ENCODE measurements at places on chromosomes 2 and 18. TPM values are rescaled to one million over a fixed set of nuclear protein-coding genes. Genes with fewer than 3 reads are reported as not detected.

DNA sequence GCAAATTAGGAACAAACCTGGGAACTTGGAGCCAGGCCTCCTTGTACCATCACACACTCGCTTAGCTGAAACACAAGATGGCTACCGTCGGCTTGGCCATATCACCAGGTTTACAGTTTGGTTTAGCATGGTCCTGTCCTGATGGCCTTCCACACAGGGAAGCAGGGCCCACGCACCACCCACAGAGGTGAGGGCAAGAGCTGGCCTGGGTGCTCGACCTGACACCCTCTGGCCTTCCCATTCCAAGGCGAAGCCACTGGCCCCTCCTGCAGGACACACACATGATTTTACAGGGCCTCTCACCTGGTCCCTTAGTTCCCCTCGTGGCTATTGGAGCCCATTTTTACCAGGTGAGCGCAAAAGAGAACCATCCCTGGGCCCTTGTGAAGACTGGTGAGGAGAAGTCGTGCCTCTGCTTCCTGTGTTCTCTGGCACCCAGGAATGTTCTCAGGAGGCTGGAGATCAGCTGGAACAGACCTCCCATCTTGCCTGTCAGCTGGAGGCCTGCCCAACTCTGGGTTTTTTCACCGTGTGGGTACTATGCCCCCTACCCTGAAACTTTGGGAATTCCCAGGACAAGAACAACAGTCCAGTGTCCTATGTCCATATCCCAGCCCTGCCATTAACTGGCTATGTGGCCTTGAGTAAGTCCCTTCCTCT, 53.0 kb upstream of the FOSL2 start:
- no peak for DNase-seq

GRCh38 chr2:139480161-139480650, 700.0 kb upstream of the NXPH2 start:
- DNase-seq, result no peak

DNA sequence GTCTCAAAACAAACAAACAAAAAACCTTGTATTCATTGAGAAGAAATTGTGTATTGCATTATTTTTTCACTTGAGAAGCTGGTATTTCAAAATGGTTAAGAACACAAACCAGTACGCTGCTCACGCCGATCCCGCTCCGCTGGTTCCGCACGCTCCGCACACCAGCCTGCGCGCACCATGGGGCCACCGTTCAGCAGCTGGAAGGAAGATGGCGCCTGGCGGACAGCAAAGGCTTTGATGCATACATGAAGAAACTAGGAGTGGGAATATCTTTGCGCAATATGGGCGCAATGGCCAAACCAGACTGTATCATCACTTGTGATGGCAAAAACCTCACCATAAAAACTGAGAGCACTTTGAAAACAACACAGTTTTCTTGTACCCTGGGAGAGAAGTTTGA, 75.7 kb downstream of the RBM43 start:
- no peak for DNase-seq

DNA sequence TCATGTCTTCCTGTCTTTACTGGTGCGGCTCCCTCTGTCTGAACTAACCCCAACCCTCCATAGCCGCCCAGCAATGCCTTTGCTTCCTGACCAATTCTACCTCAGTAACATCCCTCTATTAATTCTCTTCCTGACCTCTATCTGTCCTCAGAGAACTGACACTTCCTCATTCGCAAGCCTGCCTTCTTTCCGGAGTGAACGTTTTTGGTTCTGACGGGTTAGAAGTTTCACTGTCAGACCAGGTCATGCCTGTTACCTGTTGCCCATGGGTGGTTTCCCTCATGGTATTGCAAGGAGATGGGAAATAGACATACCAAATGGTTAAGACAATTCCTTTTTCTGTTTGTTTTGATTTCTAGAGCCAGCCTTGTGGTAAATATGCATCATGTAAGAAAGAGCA, 453.4 kb upstream of the SLC14A2 start:
- DNase-seq, result no peak

DNA sequence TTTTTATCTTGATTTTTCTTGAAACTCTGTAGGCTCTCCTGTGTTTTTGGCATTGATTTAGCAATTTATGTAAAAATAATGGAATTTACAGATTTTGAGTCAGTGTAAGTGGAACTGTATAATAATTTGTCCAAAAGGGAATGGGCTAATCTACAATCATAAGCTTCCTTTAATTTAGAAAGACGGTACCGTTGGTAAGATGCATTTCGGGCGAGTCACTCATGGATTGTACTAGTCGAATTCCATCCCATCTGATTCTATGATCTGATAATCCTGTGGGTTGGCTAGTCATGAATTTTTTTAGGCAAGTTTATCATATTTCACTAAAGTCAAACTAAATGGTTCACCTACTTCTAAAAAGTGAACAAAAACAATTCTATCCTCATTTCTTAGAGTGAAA, 133.4 kb downstream of the ZNF407 start:
- no peak for DNase-seq

DNA sequence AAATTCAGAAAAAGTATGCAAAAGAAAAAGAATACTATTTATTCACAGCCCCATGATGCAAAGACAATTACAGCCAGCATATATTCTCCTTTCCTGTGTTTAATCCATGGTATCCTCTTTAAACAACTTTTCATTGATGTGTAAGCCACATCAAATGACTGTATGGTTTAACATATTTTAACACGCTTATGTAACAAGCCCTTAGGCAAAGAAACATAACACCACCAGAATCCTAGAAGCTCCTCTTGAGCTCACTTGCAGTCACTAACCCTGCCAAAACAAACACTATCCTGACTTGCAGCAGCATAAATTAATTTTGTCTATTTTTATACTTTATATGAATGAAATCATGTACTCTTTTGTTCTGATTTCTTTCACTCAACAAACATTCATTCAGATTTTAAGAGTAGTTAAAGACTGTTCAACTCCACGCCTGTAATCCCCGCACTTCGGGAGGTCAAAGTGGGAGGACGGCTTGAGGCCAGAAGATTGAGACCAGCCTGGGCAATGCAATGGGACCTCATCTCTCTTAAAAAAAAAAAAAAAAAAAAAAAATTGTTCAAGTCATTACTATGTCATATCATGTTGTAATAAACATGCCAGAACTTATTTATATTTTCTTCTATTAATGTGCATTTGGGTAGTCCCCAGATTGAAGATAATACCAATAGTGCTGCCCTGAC, 226.3 kb downstream of the NBAS start:
- no peak for DNase-seq

GRCh38 chr2:76444732-76445131, 734.0 kb upstream of the GCFC2 start:
- no peak for DNase-seq

GRCh38 chr18:79528846-79529245, 133.1 kb downstream of the NFATC1 start:
- peak; percentile 54 for DNase-seq

DNA sequence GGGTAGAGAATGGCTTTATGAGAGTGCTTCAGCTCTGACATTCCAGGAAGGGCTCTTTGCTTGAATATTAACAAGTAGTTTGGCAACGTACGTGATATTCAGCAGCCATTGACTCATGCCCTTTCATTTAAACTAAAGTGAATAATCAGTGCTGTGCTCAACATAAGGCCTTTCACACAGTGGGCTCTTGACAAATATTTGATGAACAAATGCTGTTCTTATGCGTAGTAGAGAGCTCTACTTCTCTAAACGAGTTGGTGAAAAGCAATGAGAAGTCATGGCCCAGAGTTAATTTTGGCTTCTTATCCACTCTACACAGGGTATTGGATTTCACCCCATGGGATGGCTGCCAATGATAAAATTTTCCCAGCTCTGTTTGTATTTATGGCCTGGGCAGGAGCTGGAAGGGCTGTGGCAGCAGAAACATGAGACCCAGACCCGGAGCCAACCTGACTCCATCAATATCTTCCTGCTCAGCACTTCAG, 338.9 kb downstream of the CCDC85A start:
- DNase-seq, result peak; percentile 27

- no peak for DNase-seq
Observed at GRCh38 chr2:177595126-177595845, 202.7 kb downstream of the AGPS start.

DNA sequence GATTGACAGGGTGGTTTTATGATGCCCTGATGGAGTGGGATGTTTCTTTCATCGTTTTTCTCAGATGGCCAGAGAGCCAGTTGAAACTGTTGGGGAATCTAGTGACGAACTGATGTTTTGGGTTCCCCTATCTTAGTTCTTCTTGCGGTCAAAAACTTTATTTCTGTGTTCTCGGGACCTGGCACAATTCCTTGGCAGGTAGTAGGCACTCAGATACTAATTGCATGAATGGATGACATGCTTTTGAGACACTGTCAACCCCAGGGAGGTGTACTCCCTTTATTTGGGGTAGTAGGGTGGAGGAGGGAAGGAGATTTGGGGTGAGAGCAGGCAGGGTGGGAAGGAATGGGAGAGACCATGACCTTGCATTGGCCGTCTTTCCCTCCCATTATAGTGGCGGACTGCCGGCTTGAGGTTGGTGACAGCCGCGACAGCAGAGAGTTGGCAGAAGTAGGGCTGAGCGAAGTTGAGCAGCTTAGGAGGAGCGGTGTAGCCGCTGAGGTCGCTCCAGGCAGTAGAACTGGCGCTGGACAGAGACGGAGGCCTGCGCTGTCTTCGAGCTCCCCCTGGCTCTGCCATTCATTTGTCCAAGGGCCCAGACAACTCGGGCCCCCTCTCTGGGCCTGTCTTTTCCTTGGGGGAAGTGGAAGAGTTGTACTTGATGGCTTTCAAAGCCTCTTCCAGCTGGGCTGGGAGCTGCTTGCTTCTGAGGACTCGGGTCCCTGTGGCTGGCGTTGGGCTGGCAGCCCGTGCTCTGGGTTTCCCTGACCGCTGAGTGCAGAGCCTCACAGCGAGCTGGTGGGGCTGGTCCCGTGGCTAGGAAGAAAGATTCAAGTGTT, 2.6 kb downstream of the TET3 start:
- peak; percentile 46 for DNase-seq

- no peak for DNase-seq
Observed at GRCh38 chr2:237427769-237428506, 14.0 kb upstream of the COL6A3 start.

DNA sequence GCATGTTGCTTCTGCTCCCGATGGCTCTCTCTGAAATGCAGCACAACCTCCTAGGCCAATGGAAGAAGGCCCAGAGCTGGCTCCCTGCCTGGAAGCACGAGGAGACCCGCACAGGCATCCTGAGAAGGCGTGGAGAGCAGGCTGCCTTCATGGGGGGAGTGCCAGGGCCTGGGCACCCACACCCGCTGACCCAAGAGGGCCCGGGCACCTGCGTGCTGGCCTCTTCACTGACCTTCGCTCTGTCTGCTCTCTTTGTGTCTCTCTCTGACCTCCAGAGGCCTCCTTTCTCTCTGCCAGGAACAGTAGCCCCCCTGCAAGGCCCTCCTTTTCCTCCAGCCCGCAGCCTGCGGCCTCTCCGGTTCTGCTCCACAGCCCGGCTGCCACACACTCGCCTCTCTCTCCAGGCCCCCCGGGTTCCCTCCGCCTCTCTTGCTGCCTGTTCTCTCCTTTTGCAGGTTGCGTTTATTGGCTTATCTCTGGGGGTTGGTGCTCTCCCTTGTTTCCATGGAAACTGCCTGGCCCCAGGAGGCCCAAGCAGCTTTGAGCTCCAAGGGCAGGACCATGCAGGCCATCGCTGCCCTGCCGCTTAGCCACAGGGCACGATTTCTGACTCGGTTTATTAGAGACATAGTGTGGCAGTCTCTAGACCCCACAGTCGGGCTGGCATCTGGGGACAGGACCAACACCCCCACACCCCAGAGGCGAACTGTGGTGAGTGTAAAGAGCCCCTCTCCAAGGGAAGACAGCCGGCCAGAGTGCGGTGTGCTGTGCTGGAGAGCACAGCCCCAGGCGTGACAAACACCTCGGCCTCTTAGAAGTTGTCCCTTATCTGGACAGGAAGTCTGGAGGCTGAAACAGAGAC, 1.7 kb downstream of the MZT2B start:
- peak; percentile 63 for DNase-seq

DNA sequence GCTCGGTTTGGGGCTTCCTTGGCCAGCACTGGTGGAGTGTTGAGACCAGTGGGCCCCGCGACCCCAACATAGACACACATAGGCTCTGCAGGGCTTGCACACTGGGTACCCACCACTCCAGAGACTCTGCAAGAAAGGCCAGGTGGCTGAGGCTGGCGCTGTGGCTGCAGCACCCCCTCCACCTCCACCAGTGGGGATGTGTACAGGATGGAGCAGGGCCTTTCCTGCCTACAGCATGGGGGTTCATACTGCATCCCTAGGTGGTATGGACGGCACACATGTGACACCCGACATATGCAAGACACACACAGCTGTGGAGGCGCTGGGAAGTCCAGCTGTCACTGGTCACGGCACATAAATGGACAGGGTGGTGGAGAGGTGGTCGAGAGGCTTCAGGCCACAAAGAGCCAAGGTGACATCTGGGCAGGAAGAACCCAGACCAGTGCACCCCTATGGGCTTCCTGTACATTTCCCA, 1.3 kb downstream of the RNPEPL1 start:
- DNase-seq, result peak; percentile 16

- DNase-seq, result no peak
Observed at GRCh38 chr2:233312874-233313273, 5.3 kb downstream of the SAG start.

GRCh38 chr2:126981476-126981875, 82.8 kb downstream of the TEX51 start:
- DNase-seq, result no peak

DNA sequence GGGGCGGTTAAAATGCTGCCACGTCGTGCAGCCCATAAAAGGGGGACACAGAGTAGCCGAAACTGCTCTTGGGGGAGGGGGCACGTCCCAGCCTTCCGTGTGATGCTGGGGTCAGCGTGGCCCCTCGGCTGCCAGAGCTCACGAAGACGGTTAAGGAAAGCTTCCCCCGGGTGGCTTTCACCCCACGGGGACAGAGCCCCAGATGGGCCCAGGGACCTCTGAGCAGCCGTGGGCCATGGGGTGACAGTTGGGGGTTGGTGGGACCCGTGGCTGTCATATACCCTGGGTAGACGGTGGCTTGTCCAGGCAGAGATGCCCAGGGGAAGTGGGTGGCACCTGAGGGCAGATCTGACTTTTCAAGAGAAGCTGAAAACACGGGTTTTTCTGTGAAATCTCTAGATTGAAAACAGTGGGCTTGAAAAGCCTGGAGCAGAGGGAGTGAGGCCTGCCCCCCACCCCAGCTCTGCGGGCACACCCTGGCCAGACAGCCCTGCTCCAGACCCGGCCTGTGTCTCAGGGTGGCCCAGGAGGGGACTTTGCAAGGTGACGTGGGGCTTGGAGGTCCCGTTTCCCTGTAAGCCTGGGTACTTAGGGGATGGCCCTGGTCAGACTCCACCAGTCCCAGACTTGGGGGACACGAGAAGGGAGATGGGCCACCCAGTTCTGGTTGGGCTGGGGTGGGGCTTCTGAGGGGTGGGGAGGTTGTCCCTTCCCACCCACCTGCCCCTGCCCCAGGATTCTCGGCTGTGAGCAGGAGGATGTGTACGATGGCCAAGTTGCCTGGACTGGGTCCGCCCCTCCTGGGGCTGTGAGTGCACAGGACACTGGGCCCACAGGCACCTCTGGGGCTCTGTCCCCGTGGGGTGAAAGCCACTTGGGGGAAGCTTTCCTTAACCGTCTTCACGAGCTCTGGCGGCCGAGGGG, 652 bp downstream of the NEU4 start:
- DNase-seq, result no peak

KIDINS220 gene
- 60.0 TPM for total RNA-seq

SERPINB3 gene
- not detected for total RNA-seq

TTC31 gene
- 9.5 TPM for total RNA-seq

CUL3 gene
- total RNA-seq, result 74.4 TPM

Data from left ventricle myocardium inferior (tissue), 1 donor.